Femur (tissue), 1 donor: ENCODE measurements at places on chromosomes 1 and 21.

DNA sequence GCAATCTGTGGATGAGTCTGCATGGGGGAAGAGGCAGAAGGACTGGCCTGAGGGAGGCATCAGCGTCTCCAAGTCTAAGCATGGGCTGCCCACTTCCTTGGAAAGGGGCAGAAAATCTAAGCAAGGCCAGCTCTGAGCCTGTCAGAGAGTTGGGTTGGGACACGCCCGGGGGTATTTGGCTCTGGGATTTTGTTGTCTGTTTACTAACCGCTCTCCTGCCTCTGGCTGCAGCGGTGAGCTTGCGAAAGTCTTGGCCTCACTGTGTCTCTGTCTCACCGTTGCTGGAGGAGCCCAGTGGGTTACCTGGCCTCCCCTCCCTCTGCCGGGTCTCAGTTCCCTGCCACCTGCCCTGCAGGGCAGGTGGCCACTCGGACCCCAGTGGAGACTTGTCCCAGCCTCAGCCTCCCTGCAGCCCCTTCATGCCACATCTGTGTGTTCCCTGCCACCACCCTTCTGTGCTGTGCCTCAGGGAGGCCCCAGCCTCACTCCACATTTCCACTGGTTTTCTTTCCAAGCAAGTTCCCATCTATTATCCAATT is 33.7 kb downstream of the EDN2 start:
- DNase-seq: no peak

- DNase-seq: no peak
Measured at GRCh38 chr1:169184812-169185211, 78.3 kb downstream of the ATP1B1 start.

GRCh38 chr21:39009587-39010225 is 173.5 kb downstream of the PSMG1 start:
- no peak for DNase-seq

- DNase-seq: no peak
Measured at GRCh38 chr1:28482702-28483101, 23.1 kb upstream of the RCC1 start.

GRCh38 chr1:19411612-19412011 is 73.7 kb downstream of the CAPZB start:
- DNase-seq: no peak

GRCh38 chr1:232676307-232676706 is 46.4 kb upstream of the SIPA1L2 start:
- no peak for DNase-seq

- no peak for DNase-seq
Measured at GRCh38 chr1:65503427-65503826, 83.0 kb downstream of the LEPR start.

DNA sequence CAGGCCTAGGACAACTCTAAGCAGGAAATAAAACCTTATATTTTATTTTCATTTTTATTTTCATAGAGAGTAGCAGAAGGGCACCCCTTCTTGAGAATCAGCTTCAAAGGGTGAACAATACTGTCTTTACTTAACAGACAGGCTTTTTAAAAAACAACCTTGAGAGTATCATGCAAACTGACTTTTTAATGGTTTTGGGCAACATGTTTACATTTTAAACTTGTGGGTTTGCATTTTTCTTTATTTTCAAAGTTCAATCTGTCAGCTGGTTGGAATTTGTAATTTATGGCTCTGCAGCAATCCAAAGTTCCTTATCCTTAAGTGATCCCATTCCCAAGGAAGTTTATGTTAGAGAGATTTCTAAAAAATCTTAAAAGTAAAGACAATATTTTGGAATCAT is 392.3 kb upstream of the ADAMTS5 start:
- no peak for DNase-seq

DNA sequence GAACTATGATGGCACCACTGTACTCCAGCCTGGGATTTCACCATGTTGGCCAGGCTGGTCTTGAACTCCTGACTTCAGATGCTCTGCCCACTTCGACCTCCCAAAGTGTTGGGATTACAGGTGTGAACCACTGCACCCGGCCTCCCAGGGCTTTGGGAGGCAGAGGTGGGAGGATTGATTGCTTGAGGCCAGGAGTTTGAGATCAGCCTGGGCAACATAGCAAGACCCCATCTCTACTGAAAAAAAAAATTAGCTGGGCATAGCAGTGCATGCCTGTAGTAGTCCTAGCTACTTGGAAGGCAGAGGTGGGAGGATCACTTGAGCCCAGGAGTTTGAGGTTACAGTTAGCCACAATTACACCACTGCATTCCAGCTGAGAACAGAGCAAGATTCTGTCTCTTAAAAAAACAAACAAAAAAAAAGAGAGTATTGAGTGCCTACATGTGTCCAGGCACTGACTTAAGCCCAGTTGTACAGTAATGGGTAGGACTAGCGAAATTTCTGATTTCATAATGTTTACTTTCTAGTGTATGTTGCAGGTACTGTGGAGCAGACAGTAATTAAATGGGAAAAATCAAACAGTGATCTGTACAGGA is 4.2 kb downstream of the MANEAL start:
- DNase-seq: no peak

GRCh38 chr1:182965861-182966260 is 12.9 kb upstream of the SHCBP1L start:
- DNase-seq: no peak
